Osteoblast (primary cell): ENCODE measurements at places on chromosomes 2 and 18. TPM values are rescaled to one million over a fixed set of nuclear protein-coding genes. Genes with fewer than 3 reads are reported as not detected.

- no peak for DNase-seq
Measured at GRCh38 chr2:101518578-101519492, 43.9 kb upstream of the RFX8 start.

- DNase-seq, result no peak
Measured at GRCh38 chr2:201419057-201419635, 32.1 kb downstream of the TRAK2 start.

DNA sequence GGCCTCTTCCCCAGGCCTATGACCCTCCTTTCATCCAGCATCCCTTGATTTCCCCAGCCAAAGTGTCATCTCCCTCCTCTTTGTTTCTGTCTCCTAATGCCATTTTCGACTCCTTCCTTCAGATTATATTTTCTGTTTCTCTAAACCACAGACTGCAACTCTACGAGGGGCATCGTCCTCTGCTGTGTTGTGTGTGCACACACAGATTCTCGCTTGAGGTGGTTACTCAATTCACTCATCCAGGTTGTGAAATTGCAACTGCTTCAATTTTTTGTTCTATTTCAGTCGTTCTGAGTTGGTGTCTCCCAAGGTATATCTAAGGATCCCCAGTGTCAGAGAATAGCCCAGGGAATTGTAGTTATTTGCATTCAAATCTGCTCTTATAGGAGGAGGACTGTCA lies 113.5 kb upstream of the NDUFV2 start:
- DNase-seq, result no peak

DNA sequence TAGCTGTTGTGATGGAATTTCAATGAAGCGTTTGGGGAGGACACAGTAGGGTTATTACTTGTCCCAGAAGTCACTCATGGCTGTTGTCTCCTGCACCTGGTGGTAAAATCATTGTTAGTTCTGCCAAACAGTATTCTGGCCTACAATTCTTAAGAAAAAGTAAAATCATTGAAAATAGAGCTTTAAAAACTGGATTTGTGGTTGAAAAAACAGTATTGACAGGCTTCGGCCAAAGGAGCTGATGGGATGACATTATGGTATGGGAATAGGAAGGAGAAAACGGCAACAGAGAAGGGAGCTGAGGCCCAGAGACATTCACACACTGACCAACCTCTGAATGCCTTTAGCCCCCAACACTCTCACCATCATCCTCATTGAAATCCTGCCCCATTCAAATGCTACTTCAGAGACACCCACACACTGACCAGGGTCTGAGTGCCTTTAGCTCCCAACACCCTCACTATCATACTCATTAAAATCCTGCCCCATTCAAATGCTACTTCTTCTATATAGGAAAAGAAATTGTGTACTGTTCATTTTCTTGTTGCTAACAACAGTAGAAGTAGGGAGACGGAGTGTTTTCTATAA lies 114.1 kb upstream of the OSR1 start:
- no peak for DNase-seq

- DNase-seq, result no peak
Measured at GRCh38 chr2:207891086-207891844, 121.6 kb upstream of the FZD5 start.

DNA sequence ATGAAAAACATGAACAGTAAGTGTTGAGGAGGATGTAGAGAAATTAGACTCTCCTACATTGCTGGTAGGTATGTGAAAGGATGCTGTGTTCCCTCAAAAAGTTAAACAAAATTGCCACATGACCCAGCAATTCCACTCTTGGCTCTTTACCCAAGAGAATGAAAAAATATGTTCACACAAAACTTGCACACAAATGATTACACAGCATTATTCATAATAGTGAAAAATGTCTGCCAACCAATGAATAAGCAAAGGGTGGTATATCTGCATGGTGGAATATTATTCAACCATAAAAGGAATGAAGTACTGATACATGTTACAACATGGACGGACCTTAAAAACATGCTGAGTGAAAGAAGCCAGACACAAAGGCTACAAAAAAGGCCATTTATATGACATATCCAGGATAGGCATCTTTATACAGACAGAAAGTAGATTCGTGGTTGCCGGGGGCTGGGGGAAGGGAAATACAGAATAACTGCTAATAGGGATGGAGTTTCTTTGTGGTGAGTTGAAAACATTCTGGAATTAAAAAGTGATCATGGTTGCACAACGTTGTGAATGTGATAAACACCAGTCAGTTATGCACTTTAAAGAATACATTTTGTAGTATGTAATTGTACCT lies 85.4 kb upstream of the MYO3B start:
- no peak for DNase-seq

DNA sequence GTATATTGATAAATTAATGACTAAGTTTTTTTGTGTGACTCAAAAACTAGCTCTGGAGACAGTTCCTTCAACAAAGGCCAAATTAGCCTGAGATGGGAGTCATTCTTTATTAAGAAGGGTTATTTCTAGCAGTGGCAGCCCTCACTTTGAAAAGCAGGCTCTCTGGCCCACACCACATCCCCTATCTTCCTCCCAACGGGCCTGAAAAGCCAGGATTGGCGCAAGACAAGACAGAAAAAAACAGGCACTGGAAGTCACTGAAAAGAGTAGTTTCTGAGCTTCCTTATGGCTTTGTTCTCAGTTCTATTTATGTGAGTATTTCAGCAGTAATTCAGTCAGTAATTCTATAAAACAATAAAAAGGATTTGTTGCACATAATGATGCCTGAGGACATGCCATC lies 149.0 kb downstream of the LAMA3 start:
- no peak for DNase-seq

Gene PSTPIP2
- total RNA-seq, result 5.8 and 6.8 TPM in 2 replicates

Gene GAL3ST2
- total RNA-seq, result 0.29 and 0.36 TPM in 2 replicates

Gene DLGAP1
- total RNA-seq, result not detected in 2 replicates

Gene FSIP2
- total RNA-seq, result under 0.01 TPM in 2 replicates

Gene ZSWIM2
- 0.29 TPM in 1 of 2 replicates, not detected in the other for total RNA-seq

Gene INPP5D
- under 0.01 TPM in 2 replicates for total RNA-seq

Gene GPAT2
- 2.2 and 9.4 TPM in 2 replicates for total RNA-seq
